ENCODE measurements at places on chromosomes 3 and 15.

- peak; percentile 63 for DNase-seq
These were observed 2.2 kb upstream of the HES1 start for GRCh38 chr3:194133661-194134230.

GRCh38 chr3:110419096-110419495, 652.5 kb upstream of the NECTIN3 start:
- peak; percentile 6 for DNase-seq

GRCh38 chr3:127406309-127407025, 118.6 kb upstream of the PRR20G start:
- peak; percentile 80 for DNase-seq

DNA sequence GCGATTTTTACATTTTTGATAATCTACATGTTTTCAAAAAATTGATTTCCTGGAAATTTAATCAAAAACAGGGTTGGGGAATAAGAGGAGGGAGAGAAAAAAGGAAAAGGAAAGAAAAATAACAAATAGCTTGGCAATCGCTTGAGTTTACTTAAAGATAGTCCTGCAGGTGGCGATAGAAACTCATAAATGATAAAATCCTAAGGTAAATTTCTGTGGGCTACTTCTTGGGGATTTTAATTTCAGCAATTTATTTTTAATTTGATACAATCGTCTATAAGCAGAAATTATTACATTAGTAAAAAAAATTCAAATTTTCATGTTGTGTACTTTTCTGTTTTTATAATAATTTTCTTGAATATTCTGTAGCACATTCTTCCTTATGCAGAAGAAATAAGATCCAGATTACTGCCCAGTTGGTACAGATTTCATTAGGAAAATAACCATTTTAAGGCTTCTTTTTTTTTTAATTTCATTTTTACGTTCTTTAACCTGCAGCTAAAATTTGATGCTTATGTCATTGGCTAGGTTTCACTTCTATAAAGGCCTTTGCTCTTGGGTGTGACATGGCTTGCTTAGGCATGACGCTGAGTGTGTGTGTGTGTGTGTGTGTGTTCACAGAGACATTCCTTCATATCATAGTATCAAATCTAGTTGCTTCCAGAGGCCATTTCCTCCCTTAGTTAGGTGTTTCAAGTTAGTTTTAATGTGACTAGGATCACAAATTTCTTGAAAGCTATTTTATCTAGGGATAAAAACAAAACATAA, 181.8 kb downstream of the MCTP2 start:
- DNase-seq: peak; percentile 36

DNA sequence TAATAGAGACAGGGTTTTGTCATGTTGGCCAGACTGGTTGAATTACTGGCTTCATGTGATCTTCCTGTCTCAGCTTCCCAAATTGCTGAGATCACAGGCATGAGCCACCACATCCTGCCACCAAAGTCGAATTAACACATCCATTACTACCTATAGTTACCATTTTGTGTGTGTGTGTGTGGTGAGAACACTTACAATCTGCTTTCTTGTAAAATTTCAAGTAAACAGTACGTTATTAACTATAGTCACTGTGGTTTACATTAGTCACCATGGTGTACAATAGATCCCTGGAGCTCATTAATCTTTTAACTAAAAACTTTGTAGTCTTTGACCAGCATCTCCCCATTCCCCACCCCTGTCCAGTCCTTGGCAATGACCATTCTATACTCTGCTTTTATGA, 270.0 kb downstream of the NAALADL2 start:
- DNase-seq: no peak

- no peak for DNase-seq
These were observed 82.9 kb downstream of the CHRNA7 start for GRCh38 chr15:32113224-32113623.

- peak; percentile 45 for DNase-seq
These were observed 117.3 kb downstream of the RPL22L1 start for GRCh38 chr3:170752571-170753155.

DNA sequence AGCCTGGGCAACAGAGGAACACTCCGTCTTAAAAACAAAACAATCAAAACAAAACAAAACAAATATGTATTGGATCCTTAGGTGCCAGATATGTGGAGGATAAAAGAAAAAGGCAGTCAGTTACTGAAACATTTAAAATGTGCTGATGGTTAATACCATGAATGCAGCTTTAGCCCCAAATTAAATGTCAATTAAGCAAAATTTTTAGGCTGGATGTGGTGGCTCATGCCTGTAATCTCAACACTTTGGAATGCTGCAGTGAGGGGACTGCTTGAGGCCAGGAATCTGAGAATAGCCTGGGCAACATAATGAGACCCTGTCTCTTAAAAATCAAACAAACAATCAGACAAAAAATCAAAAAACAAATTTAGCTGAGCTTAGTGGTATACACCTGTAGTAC, 8.5 kb upstream of the CHMP2B start:
- DNase-seq: no peak

- DNase-seq: no peak
These were observed 65.7 kb downstream of the MYLK start for GRCh38 chr3:123818324-123818920.

DNA sequence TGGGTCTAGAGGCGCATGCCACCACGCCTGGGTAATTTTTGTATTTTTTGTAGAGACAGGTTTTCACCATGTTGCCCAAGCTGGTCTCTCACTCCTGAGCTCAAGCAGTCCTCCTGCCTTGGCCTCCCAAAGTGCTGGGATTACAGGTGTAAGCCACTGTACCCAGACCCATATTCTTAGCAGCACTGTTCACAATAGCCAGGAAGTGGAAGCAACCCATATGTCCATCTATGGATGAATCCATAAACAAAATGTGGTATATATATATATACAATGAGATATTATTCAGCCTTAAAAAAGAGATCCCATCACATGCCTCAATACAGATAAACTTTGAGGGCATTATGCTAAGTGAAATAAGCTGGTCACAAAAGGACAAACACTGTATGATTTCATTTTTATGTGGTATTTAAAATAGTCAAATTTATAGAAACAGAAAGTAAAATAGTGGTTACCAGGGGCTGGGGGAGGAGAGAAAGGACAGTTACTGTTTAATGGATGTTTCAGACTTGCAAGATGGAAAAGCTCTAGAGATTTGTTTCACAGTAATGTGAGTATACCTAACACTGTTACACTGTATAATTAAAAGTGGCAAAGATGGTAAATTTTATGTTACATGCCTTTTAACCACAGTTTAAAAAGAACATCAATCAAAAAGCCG, 35.7 kb upstream of the GRAMD1C start:
- no peak for DNase-seq

- DNase-seq: peak; percentile 41
These were observed 111.9 kb downstream of the RAP2B start for GRCh38 chr3:153273767-153274435.

DNA sequence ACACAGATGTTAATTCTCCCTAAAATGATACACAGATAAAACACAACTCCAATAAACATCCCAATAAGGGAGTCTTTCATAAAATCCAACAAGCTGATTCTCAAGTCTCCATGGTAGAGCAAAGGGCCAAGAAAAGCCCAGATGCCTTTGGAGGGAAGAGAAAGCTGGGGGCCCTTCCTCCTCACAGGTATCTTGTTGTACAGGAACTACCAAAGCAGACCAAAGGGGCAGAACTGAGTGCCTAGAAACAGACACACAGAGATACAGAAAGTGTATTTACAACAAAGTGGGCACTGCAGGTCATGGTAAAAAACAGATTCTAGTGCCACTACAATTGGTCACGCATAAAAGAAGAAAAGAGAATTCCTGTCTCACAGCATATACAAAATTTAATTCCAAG, 87.2 kb upstream of the NSMCE3 start:
- no peak for DNase-seq

DNA sequence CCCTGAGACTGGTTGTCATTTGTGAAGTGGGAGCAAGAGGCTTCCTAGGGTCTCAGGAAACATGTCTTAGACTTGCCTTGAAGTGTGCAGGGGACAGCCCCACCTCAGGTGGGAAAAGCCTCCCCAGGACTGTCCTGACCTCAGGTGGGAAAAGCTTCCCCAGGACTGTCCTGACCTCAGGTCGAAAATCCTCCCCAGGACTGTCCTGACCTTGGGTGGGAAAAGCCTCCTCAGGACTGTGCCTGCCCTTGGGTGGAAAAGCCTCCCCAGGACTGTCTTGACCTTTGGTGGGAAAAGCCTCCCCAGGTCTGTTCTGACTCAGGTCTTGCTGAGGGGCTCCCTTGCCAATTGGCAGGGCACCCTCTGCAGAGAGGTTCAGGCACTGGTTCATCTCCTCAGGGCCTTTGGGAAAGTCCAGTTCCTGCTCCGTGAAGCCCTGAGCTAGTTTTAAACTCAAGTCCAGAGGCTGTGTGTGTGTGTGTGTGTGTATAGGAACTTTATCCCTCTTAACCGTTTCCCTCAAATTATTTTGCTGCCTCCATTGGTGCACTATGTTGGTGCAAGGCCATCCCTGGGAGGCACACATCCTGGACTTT, 64.7 kb downstream of the WNT7A start:
- no peak for DNase-seq

DNA sequence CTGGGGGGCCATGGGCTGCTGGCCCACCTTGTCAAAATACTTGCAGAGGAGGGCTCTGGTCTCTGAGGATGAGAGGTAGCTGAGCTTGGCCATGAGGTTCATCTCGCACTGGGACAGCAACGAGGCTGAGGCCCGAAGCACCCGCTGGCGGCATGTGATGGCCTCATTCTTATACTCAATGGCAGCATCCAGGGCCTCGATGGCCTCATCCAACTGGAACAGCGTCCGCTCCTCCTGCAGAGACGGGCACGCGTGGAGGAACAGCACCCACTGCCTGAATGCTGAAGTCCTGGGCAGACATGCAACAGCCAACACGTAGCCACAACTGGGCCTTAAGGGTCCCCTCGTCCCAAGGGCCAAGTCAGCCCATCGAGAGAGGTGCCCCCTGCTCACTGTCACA, 25.0 kb downstream of the KIF7 start:
- DNase-seq: no peak

DNA sequence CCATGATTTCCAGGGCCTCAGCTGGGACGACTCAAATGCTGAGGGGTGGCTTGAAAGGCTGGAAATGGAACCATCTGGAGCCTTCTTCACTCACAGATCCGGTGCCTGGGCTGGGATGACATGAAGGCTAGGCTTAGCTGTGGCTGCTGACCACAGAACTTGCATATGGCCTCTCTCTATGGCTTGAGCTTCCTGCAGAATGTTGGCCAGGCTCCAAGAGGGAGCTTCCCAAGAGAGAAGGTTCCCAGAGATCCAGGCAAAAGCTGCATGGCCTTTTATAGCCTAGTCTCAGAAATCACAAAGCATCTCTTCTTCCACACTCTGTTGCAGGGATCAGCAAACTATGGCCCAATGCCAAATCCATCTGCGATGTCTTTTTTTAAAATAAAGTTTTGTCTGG, 44.8 kb downstream of the GATM start:
- peak; percentile 9 for DNase-seq

DNA sequence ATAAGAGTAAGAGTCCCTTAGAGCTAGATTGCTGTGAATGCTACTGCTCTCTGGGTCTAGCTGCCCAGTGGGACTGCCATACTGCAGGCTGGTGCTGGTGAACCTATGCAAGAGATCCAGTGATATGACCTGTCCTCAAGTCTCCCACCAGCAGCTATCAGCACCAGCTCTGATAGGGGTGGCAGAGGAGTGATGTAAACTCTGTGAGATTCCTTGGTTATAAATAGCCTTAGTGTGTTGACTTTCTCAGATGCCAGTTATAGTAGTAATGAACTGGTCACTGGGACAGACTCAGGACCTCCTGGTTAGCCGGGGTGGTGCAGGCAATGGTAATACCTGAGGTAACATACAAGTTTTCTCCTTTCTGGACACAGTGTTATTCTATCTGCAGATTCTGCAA, 194.9 kb upstream of the MANF start:
- DNase-seq: no peak

- DNase-seq: no peak
These were observed 10.5 kb downstream of the C3orf62 start for GRCh38 chr3:49266410-49267095.

GRCh38 chr3:130457671-130458070, 59.3 kb upstream of the COL6A6 start:
- no peak for DNase-seq

GRCh38 chr3:196219194-196219969, 3.0 kb downstream of the SLC51A start:
- DNase-seq: peak; percentile 71

DNA sequence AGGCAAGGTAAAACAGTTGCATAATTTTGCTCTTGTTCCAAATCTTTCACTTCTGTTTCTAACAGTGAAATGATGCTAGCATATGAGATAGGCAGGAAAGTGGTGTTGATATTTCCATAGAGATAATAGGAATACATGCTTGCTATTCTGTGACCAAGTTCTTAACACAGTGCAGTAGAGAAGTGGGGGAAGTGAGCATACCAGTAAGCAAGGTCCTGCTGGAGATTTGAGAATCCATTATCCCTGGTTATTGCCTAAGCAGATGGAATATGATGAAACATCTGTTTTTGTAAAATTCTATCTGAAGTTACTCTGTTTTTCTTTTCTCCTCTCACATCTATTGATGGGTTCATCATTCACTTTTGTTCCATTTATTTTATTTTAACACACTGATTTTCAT, 28.7 kb downstream of the USP8 start:
- peak; percentile 0 for DNase-seq

- no peak for DNase-seq
These were observed 38.6 kb upstream of the DGKG start for GRCh38 chr3:186400662-186401061.

DNA sequence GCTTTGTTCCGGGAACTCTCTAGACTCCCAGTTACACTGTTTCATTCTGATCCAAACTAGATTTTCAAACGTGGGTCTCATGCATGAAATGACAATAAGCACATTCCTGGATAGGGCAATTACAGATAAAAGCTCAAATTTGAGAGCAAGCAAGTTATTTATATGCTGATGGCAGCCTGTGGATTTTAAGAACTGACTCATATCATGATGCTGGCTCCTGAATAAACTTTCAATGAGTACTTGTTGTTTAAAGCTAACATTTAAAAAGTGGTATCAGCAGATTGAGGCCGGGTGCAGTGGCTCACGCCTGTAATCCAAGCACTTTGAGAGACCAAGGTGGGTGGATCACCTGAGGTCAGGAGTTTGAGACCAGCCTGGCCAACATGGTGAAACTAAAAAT, 66.6 kb downstream of the LEO1 start:
- no peak for DNase-seq

DNA sequence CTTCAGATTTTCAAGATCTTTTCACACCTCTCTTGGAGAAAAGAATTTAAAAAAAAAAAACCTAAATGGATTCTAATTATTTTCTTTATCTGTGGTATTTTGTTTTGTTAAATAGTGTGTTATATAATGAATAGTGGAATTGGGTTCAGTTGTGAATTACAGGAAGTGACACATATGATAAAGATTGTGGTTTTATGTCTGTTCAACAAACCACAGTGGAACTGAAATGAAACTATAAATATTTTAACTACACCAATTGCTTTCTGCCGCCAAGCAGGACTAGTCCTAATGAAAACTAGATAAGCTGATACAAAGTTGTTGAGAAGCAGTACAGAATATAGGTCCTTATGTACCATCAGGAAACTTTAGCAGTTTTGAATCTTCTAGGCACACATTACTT, 121.6 kb downstream of the UBE2E2 start:
- DNase-seq: peak; percentile 43

- DNase-seq: no peak
These were observed 122.1 kb downstream of the CNTN6 start for GRCh38 chr3:1214933-1215332.

Data from MCF 10A (cell line).